ENCODE measurements at places on chromosomes 12 and 14. TPM values are rescaled to one million over a fixed set of nuclear protein-coding genes. Genes with fewer than 3 reads are reported as not detected.

GRCh38 chr12:123891516-123892179 is 81.0 kb downstream of the CCDC92 start:
- DNase-seq = no peak

DNA sequence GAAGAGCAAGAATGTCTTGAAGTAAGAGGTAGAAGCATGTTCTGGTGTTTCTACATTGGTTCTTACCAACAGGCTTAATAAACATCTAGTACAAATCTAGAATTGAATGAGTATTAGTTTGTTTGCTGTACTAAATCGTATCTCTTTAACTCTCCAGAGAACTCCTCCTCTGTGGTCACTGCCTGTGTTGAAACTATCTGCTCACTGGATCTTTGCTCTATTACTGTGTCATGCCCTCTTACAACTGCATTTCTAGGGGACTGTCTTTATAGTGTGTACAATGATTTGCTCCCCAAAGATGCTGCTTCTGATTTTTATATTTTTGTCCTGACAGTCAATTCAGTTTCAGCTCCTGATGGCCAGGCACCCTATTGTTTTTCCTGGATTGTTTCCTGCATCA is 50.1 kb upstream of the E2F7 start:
- DNase-seq = no peak

DNA sequence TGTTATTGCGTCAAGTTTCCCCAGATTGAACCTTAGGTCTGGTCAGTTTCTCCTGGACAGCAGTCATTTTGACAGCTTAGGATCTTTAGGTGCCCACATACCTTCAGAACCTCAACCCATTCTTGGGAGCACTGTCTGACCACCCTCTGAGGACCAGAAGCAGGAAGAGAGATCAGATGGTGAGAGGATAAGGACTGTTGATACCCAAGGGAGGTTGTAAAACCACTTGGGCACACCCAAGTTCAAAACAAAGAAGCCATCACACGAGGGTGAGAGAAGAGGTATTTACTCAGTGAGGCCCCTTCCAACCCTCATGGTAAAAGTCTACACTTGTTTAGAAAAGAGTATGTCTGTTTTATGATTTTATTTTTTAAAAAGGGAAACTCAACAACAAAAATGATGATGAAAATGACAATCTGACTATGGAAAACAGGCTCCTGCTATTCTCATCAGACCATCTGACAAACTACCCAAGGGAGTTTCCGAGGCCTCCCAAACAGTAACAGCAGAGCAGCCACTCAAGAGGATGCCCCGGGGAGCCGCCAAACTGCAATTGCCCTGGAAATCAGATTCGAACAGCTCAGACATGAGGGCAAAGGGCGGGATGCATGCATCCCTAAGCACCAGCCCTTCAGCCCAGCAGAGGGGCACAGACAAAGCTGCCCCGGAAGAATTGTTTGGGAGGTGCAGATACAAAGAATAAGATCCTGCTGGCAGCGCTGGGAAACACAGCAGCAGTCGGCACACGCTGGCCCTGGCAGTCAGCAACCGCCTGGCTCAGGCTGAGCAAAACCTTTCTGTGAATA is 162.6 kb upstream of the PLEKHG7 start:
- no peak for DNase-seq

DNA sequence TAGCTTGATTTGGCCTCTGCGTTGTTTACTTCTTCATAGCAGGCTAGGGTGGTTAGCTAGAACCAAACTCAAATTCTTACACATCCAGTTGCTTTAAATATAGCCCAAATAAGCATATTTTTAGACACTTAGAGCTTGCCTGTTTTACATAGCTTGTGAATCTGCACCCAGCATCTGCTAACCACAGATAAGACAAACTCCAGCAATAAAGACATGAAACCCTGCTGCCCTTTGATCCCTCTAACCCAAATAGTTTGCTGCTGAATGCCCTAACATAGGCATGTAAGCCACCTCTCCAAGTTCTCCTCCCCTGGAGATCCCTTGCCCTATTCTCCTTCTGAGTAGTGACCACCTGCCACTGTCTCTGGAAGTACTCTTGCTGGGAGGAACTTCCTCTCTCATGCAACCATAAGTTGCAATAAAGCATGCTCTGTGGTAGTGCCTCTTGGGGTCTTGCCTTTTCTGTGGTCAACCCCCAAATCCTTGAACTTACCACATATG is 185.6 kb downstream of the TMEM117 start:
- DNase-seq = no peak

DNA sequence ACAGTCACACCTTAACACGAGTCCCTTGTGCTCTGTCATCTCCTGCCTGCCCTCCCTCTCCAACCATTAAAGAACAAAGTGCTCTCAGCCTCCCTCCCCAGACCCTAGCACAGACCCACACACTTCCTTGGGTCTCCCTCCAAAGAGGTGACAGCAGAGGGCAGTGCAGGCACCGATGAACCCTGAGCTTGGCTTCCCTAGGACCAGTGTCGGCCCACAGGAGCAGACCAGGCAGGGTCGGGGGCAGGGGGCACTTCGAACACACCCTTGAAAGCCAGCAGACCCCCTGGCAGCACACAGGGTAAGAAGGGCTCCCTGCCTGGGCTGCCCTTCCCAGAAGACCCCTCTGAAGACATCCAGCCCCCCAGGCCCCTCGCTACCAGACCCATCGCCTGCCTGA is 7.0 kb downstream of the CDK2AP1 start:
- DNase-seq = no peak

Gene RILPL2
- 1.6 TPM for polyA plus RNA-seq

Gene RFX4
- 0.15 TPM for polyA plus RNA-seq

Gene B3GNT4
- 0.30 TPM for polyA plus RNA-seq

Measured in forelimb muscle (tissue), 1 donor.